ENCODE measurements at places on chromosomes 7 and 10.

GRCh38 chr7:150363872-150364271 is 4.8 kb upstream of the REPIN1 start:
- DNase-seq: no peak

DNA sequence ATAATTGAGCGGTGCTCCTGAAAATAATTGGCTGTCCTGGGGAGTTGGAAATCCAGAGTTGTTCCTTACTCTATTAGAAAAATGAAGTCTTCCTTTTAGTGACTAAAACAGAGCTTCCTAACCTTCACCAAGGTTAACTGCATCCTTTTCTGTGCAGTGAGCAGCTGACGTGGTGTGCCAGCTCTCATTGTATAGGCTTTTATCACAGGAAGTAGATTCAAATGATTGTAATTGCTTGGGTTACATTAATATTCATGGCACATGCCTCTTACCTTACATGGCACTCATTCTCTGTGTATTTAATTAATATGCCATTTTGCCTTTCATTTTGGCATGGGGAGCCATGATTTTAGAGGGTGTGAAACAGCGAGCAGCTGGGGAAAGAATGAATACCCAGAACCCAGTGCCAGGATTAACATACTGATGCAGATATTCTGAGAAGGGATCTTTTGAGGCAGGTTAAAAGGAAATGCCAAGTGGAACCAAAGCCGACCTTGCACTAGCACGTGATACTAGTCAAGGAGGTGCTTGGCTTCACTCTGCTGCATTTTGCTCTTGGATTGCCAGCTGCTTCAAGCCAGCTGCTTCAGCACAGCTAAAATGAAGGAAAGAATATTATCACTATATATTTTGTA is 115.3 kb downstream of the ST7 start:
- peak; percentile 99 for DNase-seq

GRCh38 chr7:123472327-123472726 is 62.1 kb downstream of the IQUB start:
- no peak for DNase-seq

- peak; percentile 85 for DNase-seq
These were observed 43.0 kb downstream of the TMEM130 start for GRCh38 chr7:98826811-98827231.

GRCh38 chr7:23074443-23075261 is 30.9 kb upstream of the KLHL7 start:
- peak; percentile 34 for DNase-seq

GRCh38 chr7:108079648-108080591 is 50.2 kb downstream of the LAMB4 start:
- DNase-seq: no peak

- DNase-seq: no peak
These were observed 27.4 kb upstream of the ENTPD1 start for GRCh38 chr10:95728526-95728925.

DNA sequence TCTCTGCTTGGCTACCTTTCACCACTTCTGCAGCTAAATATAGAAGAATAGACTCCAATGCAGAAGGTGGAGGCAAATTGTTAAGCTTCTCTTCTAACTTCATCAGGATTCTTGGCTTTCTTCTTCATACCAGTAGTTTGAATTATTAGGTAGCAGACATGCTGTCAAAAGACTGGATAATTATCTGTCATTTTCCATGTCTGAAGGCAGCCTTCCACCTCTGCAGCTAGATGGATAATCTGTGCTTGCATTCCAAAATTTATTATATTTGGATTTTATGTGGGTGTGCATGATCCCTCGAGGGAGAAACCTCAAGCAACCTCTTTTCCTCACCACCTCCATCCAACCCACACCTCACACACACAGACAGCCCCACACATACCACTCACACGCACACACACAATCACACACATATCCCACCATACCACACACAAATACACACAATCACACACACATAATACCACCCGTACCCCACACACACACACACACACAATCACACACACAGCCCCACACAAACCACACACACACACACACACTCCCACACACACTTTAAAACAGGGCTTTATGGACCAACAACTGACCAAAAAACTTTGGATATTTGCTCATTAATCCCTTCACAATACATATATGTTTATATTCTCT is 145.0 kb downstream of the C7orf25 start:
- DNase-seq: no peak

GRCh38 chr10:49309691-49310411 is 10.9 kb downstream of the C10orf71 start:
- no peak for DNase-seq

DNA sequence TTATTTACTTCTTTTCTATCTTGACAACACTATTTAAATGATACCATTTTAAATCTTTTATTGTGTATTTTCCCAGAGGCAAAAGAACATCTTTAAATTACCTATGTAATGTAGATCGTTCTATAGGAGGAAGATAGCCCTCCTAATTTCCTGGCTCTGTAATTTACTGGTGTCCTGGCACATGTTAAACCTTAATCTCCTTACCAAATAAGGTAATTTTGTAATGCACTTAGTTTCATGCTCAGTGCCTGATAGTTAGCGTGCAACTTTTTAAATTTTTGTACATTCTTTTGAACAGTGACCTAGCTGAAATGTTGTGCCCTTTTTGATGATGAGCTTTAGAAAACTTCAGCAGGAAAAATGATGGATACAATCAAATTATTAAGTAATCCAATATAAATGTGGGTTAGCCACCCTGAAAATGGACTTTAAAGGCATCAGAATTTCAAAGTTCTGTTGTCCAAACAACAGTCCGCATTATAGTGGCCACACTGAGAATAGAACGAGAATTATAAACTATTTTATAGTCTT is 81.4 kb downstream of the ABCB5 start:
- no peak for DNase-seq

DNA sequence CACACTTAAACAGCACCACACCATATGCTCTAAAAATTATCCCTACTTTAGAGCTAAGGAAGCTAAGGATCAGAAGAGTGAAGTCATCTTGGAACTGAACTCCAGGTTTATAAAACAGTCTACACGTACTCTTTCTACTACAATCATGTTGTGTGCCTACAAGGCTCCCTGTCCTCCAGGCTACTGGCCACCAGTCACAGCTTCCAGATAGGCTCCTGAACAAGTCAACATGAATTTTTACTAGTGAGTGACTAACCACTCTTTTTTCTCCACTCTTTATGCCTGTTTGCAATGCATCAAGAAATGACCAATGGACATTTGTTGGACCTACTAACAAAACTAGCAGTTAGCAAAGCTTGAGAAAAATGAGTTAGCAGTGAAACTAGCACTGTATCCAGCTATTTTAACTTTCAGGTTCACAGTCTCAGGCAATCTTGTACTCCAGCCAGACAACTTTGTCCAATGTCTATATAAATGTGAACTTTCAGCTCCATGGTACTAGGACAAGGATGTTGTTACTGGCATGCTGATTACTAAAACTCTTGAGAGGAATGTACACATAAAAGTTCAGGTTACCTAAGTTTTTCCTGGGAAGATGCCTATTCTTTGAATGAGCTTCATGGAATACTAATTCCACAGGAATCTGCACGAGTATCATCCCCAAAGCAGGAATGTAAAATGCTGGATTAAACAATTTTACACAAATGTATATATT is 180.0 kb downstream of the BTAF1 start:
- DNase-seq: no peak

- no peak for DNase-seq
These were observed 47.6 kb downstream of the TWIST1 start for GRCh38 chr7:19069842-19070241.

- DNase-seq: no peak
These were observed 700.7 kb upstream of the FZD8 start for GRCh38 chr10:36342781-36343180.

DNA sequence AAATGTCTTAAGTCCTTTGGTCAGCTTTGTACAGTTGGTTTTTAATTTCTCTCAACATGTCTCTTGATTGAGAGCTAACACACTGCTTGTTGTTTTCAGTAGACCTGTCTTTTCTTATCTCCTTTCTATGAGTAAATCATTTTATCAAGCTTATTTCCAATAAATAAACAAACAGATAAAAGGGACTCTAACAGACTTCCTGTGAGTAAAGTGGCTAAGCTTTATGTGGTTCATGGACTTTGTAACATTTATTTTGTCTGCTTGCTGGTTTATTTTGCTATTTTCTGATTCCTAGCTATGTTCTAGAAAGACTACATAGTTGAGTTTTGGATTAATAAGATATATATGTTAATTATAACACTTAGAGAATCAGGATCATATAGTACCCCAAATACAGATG is 27.1 kb downstream of the OR9A2 start:
- DNase-seq: no peak

DNA sequence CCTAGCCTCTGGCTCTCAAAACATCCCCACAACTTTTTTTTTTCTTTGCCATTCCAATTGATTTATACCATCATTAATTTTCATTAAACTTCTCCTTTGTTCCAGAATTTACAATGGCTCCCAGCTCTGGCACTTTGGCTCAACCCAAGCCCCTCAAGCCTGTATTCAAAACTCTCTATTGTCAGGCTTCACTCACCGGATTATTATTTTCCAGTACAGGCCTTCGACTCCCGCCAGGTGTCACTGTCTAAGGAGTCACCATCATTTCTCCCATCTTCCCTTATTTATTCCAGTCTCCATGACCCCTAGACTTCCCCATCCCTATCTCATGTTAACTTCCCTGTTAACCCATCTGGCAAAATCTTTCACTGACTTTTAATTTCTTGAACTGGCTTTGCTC is 67.8 kb downstream of the HIPK2 start:
- DNase-seq: no peak

- DNase-seq: no peak
These were observed 143.5 kb downstream of the TFPI2 start for GRCh38 chr7:93747019-93747418.

DNA sequence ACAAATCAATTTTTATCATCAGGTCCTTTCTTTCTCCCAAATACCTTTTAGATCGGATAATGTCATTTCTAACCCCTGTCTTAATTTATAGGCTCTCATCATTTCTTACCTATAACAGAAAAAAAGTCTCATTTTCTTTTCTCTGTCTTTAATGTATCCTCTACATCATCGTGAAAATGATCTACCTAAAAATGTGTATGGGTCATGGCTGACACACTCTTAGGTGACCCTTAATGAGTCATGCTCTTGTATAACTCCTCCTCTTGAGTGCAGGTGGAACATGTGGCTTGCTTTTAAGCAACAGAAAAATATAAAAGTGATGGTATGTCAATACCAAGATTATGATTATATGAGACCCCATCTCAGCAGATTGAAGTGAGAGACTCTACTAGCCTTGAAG is 139.4 kb downstream of the SEMA3C start:
- DNase-seq: no peak

GRCh38 chr7:83301416-83301815 is 138.7 kb upstream of the PCLO start:
- no peak for DNase-seq

DNA sequence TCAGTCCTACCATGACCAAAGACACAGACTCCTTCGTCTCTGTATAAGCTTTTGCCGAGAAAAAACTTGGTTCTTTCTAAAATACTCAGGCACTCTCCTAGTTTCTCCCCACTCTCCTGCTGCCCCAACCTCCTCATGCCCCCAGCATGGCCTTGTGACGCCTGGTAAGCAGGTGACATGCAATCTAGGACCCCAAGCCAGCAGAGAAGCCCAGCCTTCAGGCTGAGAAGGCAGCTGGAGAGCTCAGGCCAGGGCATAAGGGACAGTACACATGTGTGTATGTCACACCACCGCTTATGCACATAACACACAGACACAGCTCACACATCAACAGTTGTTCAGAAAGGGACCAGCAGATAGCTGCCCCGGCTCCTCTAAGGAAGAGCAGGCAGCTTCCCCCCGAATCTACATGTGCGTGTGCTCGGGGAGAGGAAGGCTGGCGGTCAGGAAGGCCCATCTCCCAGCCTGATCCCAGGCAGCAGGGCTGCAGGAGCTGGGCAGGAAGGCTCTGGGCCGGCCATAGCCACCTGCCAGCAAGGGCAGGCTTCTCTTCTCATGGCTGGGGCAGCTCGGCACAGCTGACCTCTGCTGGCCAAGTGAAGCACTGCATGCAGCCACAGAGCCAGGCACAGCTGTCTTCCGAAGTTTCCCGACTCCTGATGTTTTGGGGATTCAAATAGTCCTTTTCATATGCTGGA is 8.5 kb downstream of the DDX56 start:
- DNase-seq: peak; percentile 52

All from DMS79 treated with DMSO at 0.1 percent for 48 hours (cell line).